NCI-H460 (cell line): ENCODE measurements at places on chromosomes 7 and 10.

DNA sequence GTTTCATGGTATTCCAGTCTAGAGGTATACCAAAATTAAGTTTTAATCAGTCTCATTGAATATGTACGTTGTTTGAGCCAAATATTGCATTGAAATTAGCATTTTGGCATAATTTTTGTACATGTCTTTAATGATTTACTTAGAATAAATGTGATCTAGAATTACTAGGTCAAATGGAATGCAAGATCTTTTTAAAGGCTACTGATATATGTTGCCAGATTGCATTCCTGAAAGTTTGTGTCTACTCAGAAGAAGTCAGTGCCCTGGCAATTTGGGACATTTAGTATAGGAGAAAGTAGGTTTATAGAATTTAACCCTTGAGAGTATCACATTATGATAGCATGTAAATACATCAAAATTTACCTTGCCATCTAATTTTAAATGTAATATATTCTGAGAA is 32.4 kb downstream of the KMT2E start:
- no peak for DNase-seq

DNA sequence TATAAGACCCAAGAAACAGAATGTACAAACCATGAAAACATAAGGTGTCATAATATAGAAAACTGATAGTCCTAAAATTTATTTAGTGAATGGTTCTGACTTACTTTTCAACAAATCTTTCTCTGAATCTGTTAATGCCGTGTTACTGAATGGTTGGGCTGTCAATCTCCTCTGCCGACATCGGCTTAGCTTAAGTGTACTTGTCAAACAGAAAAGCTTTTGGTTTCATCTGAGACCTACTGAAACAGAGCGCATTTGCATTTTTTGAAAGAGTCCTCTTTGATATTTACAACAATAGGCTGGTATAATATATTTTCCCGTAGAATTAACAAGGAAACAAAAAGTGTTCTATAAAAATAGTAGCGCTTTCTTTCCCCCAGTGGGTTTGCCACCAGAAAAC is 120.9 kb upstream of the ZNF804B start:
- no peak for DNase-seq

- no peak for DNase-seq
Observed at GRCh38 chr7:93016681-93017381, 100.9 kb downstream of the SAMD9 start.

- no peak for DNase-seq
Observed at GRCh38 chr10:24685958-24686540, 37.6 kb downstream of the ARHGAP21 start.

DNA sequence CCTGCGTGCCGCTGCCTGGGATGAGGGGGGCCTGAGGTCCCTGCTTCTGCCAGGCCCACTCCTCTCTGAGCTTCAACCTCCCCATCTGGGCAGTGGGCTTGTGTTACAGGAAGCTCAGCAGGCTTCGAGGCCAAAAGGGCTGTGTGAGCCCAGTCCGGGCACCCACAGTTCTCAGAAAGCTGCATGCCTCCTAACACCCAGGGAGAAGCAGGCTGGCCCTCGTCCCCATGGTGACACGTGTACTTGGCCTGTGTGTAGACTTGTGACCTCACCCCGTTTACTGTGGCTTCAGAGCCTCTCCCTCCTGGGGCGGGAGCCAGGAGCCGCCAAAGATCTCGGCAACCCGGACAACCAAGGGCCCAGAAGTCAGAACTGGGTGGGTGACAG is 2.2 kb upstream of the GRIFIN start:
- no peak for DNase-seq

DNA sequence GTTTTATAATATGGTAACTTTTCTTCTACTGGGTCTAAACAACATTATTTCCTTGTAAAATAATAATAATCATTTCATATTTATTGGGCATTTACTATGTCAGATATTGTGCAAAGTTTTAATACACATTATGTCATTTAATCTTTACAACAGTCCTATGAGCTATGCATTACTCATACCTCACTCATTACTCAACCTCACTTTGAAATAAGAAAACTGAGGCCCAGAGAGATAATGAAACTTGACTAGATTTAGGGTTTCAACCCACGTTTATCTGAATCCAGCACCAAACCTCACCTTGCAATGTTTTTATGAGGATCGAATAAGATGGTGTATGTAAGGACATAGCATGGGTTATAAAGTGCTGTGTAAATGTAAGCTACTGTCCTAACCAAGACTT is 153.2 kb upstream of the SLC13A1 start:
- DNase-seq, result no peak

GRCh38 chr7:139602143-139602722 is 78.7 kb downstream of the CLEC2L start:
- peak; percentile 33 for DNase-seq

DNA sequence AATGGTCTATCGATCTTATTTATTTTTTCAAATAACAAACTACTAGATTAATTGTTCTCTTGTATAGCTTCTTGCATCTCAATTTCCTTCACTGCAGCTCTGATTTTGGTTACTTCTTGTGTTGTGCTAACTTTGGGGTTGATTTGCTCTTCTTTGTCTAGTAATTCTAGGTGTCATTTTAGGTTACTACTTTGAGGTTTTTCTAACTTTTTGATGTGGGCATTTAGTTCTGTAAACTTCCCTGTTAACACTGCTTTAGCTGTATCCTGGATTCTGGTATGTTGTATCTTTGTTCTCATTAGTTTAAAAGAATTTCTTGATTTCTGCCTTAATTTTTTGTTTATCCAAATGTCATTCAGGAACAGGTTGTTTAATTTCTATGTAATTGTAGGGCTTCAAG is 1188.0 kb downstream of the DNAJB9 start:
- DNase-seq, result no peak

GRCh38 chr10:93554316-93554663 is 12.2 kb upstream of the FFAR4 start:
- DNase-seq, result no peak

DNA sequence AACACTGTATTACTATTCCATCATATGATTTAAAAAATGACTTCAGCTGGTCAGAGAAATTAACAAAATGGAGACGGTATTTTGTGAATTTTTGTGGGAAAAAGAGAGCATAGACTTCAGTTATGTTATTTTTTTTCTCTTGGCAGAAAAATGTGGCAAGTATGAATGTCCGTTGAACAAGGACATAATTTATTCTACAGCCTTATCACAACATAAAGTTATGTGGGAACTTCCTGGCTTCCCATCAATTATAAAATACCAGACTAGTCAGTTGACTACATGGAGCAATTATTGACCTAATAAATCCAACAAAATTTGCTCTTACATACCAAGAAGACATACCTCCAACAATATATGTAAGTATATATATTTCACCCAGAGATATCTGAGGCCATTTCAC is 88.6 kb upstream of the PPP1R3A start:
- DNase-seq, result no peak

DNA sequence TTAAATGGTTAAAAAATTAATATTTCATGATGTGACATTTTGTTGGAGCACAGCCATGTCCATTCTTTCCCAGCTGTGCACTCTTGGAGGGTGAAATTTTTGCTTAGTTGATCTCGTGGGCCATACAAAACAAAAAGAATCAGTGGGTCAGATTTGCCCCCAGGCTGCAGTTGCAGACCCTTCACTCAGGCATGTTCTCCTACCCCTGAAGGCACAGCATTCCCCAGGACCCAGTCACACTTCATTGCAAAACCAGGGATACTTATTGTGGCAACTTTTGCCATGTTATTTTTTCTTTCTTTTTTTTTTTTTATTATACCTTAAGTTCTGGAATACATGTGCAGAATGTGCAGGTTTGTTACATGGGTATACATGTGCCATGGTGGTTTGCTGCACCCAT is 6.0 kb downstream of the TAS2R40 start:
- no peak for DNase-seq

DNA sequence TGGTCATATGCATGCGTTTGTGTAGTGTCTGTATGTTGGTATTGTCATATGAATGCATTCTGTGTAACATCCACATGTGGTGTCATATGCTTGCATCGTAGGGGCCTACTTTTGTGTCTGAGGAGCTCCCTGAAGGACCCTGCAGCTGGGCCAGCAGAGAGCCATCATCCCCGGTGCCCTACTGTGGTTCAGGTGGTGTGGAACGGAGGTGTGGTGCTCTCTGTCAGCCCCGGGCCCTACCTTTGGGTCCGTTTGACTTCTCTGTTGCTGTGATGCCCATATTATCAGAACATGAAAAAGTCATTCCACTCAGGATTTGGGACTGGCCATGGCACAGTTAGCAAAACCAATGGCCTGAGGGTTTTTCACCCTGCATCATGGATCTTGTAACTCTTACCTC is 217.9 kb downstream of the ADARB2 start:
- DNase-seq, result no peak

DNA sequence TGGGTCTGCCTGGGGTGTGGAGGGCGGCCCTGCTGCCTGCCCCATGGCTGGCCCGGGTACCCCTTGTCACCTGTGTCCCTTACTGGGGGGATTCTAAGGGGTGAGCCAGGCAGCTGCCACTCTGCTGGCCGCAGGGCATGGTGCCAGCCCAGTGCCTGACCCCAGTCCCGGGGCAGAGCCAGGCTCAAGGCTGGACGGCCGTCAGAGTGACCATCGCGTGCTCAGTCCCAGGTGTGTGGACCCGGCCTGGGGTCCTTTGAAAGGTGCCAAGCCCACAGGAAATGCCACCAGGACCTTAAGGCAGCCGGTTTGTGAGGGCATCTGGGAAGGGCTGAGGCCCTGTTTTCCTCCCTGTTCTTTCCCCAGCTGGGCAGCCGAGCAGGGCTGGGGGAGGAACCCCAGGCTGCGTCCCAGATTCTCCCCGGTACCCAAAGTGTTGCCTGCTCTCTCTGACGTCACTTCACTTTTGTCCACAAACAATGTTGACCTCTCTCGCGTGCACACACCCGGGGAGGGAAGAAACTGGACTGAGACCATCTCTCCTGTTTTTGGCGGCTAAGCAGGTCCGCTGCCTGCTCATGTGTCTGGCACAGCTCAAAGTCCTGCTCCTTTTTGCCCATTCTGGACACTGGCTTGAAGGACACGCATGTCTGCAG is 37.6 kb downstream of the PAPOLB start:
- DNase-seq, result no peak

- DNase-seq, result no peak
Observed at GRCh38 chr10:6197321-6197720, 5.4 kb upstream of the PFKFB3 start.

GRCh38 chr7:75066521-75066920 is 7.1 kb downstream of the RCC1L start:
- no peak for DNase-seq

DNA sequence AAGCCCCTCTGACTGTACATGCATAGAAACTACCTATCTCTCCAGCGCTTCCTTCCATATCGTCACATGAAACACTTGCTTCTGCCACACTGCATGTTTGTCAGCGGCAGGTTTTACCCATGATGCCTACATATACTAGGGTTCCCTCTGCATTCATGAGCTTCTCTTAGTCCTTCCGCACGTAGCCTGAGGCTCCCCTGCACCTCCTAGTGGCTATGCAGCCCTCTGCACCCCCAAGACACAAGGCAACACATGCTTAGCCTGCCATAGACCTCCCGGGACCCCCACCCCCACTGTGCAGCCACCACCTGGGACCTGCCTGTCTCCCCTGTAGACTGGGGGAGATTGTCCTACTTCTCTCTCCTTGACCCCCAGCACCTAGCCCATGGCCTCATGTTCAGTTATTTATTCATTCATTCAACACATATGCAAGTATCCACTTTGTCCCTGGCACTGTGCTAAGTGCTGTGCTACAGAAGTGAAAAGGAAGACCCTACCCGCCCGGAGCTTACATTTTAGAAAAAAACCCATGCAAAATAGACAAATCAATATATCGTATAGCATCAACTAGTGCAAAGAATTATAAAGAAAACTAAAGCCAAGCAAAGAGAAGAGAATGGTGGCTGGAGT is 23.5 kb downstream of the TMEM273 start:
- no peak for DNase-seq

DNA sequence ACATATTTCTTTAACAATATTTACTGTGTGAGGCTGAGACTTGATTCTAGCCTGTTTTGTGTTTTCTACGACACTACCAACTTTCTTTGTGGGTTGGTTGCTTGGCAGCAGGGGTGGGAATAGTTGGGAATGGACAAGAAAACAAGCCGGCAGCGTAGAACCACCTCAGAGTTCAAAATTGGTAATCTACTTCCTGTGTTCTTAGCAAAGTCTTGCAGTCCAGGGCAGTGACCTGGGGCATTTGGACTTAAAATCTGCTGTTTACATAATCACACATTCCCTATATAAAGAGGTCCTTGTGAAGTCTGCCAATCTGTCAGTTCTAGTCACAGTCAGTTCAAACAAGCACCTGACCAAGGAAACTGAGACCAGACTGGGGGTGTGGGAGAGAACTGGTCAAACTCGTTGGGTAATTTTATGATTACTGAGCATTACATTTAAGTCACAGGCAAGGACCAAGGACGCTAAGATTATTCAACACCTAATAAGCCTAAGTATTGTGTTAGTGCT is 167.9 kb downstream of the CPEB3 start:
- no peak for DNase-seq

- DNase-seq, result no peak
Observed at GRCh38 chr10:3231951-3232730, 59.6 kb upstream of the PITRM1 start.

- DNase-seq, result no peak
Observed at GRCh38 chr7:158680754-158681153, 23.9 kb downstream of the NCAPG2 start.

DNA sequence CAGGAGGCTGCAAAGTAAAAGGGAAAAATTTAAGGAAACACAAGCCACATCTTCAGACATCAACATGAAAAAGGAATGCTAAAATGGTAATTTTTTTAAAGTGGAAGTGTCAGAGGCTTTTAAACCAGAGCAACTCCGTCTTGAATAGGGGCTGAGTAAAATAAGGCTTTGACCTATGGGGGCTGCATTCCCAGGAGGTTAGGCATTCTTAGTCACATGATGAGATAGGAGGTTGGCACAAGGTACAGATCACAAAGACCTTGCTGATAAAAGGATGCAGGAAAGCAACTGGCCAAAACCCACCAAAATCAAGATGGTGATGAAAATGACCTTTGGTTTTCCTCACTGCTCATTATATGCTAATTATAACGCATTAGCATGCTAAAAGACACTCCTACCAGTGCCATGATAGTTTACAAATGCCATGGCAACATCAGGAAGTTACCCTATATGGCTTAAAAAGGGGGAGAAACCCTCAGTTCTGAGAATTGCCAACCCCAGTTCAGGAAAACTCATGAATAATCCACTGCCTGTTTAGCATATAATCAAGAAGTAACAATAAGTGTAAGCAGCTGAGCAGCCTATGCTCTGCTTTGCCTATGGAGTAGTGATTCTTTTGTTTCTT is 128.3 kb downstream of the SKAP2 start:
- no peak for DNase-seq

DNA sequence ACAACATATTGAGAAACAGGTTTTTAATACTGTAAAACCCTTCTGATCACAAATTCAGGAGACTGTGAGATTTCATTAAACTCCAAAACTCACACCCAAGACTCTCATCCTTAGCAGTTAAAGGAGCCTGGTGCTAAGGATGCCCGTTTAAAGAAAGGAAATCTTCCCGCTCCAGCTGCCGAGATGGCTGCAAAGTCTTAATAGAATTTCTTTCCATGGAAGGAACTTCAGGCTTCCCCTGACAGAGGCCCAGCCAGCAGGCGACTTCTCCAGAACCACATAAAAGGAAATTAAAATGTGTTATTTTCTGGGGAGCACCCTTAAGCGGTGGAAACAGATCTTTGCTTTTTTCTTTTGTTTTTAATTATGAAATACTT is 104.7 kb upstream of the CHST15 start:
- DNase-seq, result no peak
